Mesangial cell (primary cell): ENCODE measurements at places on chromosomes 11 and 22. TPM values are rescaled to one million over a fixed set of nuclear protein-coding genes. Genes with fewer than 3 reads are reported as not detected.

Gene CRYAB
- total RNA-seq: 12.7 and 45.5 TPM in 2 replicates

Gene PATE4
- not detected in 2 replicates for total RNA-seq

Gene KRTAP5-5
- total RNA-seq: not detected in 2 replicates

Gene UPK3A
- total RNA-seq: not detected in 2 replicates

Gene BRSK2
- 0.25 and 0.33 TPM in 2 replicates for total RNA-seq

Gene PGA5
- total RNA-seq: not detected in 2 replicates

Gene CFAP300
- 2.0 and 2.5 TPM in 2 replicates for total RNA-seq

Gene CD151
- 919 and 948 TPM in 2 replicates for total RNA-seq

Gene CD248
- total RNA-seq: 1.8 and 5.1 TPM in 2 replicates

Gene ACTN3
- under 0.01 and 0.13 TPM in 2 replicates for total RNA-seq

Gene PARVA
- total RNA-seq: 33.6 and 39.2 TPM in 2 replicates

Gene OR5B21
- total RNA-seq: not detected in 2 replicates

Gene TEF
- 2.8 and 9.9 TPM in 2 replicates for total RNA-seq

Gene MMP27
- total RNA-seq: not detected in 2 replicates

Gene CDC45
- 2.5 and 42.9 TPM in 2 replicates for total RNA-seq

Gene DNAJB7
- not detected in 2 replicates for total RNA-seq

Gene KCNK4
- not detected in 2 replicates for total RNA-seq

Gene BIK
- 4.1 and 9.5 TPM in 2 replicates for total RNA-seq

Gene CELF1
- total RNA-seq: 56.9 and 71.4 TPM in 2 replicates

Gene NF2
- total RNA-seq: 107 and 135 TPM in 2 replicates

Gene SERPING1
- 5.1 and 28.6 TPM in 2 replicates for total RNA-seq

Gene ANO9
- 3.1 and 15.8 TPM in 2 replicates for total RNA-seq

Gene SERHL2
- total RNA-seq: 1.5 and 2.4 TPM in 2 replicates

Gene DEFB131B
- not detected in 2 replicates for total RNA-seq

Gene MUC5AC
- total RNA-seq: not detected in 2 replicates

Gene MRGPRE
- not detected in 2 replicates for total RNA-seq

Gene TRIM48
- not detected in 2 replicates for total RNA-seq

Gene NRGN
- 0.76 and 11.1 TPM in 2 replicates for total RNA-seq

Gene PGA3
- not detected in 2 replicates for total RNA-seq

Gene KCNJ4
- 1.0 TPM in 1 of 2 replicates, not detected in the other for total RNA-seq

Gene GNAZ
- total RNA-seq: 1.3 and 3.5 TPM in 2 replicates
